ENCODE measurements at places on chromosomes 1 and 21. TPM values are rescaled to one million over a fixed set of nuclear protein-coding genes. Genes with fewer than 3 reads are reported as not detected.
A peak's percentile ranks its signal among the peaks of the same experiment; 100 is the strongest.

LRRC71 gene
- not detected for total RNA-seq

AADACL4 gene
- total RNA-seq, result not detected

APCS gene
- total RNA-seq, result not detected

FAAP20 gene
- 47.5 TPM for total RNA-seq

NUP210L gene
- total RNA-seq, result not detected

ADORA1 gene
- 19.1 TPM for total RNA-seq

OR2T4 gene
- total RNA-seq, result not detected

GRCh38 chr1:85360730-85361493, 84.5 kb upstream of the BCL10 start:
- peak; percentile 82 for DNase-seq

- DNase-seq, result no peak
Measured at GRCh38 chr1:108880850-108881249, 4.1 kb downstream of the GPSM2 start.

GRCh38 chr1:218323568-218324225, 21.4 kb upstream of the TGFB2 start:
- no peak for DNase-seq

DNA sequence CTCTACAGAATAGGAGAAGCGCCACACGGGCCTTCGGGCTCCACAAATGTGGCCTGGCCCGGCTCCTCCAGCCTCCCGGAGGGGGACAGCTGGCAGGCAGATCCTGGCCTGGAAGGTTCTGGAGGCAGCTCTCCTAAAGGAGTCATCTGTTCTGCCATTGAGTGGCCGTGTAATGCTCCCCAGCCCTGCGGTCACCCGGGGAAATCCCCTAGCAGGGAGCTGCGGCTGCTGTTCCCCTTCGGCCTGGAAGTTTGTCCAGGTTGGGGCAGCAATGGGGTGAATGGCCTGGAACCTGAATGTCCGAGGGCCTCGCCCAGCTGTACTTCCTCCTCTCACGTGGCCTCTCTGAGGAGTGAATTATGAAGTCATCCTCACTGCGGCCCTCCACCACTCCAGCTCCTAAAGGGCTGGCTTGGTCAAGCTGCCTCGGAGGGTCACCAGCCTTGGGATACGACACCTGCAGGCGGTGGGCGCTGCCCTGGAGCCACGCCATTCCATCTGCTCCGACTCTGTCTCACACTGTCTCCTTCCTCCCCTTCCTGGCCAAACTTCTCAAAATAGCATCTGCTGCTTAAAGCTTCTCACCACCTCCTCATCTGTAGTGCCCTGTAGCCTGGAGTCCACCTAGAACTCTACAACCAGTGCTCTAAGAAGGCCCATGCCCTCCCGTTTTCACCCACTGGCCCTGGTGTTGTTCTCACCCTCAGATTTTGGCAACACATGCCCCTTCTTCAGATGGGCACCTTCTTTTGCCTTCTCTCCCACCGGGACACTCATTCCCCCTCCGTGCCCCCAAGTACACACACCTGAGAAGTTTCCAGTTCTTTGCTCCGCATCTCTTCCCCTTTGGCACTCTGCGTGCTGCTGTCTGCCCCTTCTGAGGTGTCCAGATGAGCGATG, 54.4 kb upstream of the TMPRSS2 start:
- peak; percentile 21 for DNase-seq

GRCh38 chr1:179206812-179207211, 22.7 kb downstream of the ABL2 start:
- peak; percentile 7 for DNase-seq

DNA sequence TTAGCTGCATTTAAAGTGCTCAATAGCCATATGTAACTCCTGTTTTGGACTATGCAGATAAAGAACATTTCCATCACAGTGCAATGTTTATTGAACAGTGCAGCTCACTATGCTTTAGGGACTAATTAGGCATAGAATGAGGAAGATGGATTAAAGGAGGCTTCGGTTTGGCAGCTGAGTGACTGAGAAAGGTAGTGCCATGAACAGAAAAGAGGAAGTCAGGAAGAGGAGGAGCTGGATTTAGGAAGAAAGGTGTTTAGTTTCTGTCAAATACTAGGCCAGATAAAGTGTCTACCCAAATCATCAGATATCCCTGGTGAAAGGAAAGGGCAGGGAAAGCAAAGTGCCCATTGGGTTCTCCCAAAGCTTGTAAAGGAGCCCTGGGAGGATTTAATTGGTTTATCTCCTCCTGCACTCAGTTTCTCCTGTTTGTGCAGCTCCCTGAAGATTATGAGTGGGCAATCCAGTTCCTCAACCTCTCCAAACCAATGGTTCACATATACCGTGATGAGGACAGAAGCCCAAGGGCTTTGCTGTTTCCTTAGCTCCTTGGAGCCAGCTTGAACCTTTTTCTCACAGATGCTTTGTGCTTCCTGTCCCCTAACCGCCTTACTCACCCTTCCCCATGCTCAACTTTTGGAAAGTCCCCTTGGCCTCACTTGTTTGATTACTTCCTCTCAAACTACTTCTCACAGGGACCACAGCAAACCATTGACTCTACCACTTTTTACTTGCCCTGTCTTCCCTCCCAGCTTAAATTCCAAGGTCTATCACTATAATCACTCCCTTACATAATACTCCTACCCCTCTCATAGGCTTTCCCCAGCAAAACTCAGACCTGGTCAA, 3.5 kb upstream of the RAP1A start:
- DNase-seq, result no peak

GRCh38 chr1:23202263-23202749, 15.0 kb downstream of the HTR1D start:
- DNase-seq, result peak; percentile 67

- no peak for DNase-seq
Measured at GRCh38 chr1:6235296-6235677, 477 bp downstream of the ICMT start.

GRCh38 chr1:196034080-196034706, 574.0 kb downstream of the KCNT2 start:
- DNase-seq, result no peak

GRCh38 chr1:77282187-77282865, 507 bp downstream of the AK5 start:
- peak; percentile 67 for DNase-seq
